Globus pallidus (tissue), 1 donor: ENCODE measurements at places on chromosomes 1 and 21.
A peak's percentile ranks its signal among the peaks of the same experiment; 100 is the strongest.

GRCh38 chr1:186839041-186839400, 10.3 kb downstream of the PLA2G4A start:
- no peak for DNase-seq

DNA sequence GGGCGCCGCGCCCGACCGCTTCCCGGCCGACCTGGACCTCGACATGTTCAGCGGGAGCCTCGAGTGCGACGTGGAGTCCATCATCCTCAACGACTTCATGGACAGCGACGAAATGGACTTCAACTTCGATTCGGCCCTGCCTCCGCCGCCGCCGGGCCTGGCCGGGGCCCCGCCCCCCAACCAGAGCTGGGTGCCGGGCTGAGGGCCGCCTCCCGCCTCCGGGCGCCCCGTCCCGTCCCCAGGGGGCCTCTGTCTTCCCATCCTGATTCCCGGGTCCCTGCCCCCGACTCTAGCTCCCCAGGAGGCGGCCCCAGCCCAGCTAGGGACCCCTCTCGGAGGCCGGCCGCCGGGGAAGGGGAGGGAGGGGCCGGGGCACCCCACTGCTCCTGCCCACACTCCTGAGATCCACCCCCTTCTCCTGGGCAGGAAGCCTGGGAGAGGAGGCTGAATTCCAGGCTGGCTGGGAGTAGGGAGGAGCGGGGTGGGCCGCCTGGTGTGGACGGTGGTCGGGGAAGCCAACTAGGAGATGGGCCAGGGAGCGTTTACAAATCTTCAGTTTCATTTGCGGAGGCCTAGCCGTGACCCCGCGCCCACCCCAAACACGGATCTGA, 21.4 kb downstream of the FOXO6 start:
- DNase-seq: no peak

GRCh38 chr1:229557200-229557850, 1.2 kb downstream of the ABCB10 start:
- DNase-seq: no peak

DNA sequence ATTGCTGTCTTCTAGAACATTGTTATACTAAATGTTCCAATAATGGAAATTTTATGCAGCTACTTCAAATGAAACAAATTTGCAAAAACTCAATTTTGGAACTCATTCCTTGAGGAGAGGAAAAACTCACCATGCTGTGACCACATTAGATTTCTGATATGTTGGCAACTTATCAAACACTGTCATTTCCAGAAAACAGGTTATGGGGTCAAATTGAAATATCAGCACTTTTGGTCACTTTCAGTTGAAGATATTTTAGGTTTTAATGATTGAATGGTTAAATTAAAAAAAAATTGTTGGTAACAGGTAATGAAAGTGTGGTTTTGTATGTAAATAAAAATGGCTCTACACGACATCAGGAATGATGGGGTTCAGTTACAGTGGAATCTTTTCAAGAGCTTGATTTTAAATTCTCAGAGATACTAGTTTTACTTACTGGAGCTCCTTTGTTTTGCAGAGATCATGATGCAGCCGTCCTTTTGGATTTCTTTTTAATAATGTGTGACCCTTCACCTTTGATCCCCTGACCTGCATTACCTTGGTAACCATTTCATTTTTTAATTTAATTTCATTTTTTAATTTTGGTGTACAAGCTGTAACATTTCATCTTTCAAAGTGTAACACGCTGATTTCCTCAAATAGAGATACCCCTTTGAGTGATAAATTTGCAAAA, 86.2 kb downstream of the CAMTA1 start:
- no peak for DNase-seq

- DNase-seq: peak; percentile 66
Observed at GRCh38 chr1:155648207-155649147, 38.5 kb downstream of the MSTO1 start.
